ENCODE measurements at places on chromosomes 7 and 10.

GRCh38 chr7:136900005-136900404, 31.6 kb downstream of the CHRM2 start:
- no peak for DNase-seq

GRCh38 chr7:8176370-8177081, 85.4 kb downstream of the ICA1 start:
- peak; percentile 39 for DNase-seq

DNA sequence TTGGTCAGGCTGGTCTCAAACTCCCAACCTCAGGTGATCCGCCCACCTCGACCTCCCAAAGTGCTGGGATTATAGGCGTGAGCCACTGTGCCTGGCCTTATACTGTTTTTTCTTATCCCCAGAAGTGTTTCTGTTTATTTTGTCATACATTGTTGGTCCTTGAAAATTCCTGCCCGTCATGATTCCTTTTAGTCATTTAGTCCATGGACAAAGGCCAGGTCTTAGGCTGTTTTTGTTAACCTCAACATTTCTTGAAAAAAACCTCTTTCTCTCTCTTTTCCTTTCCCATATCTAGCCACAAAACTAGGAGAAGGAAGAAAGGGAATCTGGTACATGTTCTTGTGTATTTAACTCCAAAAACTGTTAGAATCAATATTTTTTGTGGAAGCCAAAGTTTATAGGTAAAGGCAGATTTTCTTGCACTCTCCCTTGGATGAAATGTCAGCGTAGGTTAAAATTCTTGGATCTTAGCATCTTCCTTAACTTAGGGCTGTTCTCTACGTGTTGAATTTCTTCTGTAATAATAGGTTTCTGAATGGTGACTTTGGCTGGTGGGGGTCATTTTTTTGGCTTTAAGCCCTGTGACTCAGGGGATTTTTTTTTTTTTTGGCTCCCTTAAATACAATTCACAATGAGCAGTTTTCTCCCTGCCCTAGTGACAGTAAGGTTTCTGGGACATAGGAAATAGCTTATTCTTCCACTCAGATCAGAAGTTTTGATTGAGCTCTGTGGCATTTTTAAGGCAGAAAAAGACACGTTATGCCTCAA, 500.8 kb downstream of the AUTS2 start:
- no peak for DNase-seq

DNA sequence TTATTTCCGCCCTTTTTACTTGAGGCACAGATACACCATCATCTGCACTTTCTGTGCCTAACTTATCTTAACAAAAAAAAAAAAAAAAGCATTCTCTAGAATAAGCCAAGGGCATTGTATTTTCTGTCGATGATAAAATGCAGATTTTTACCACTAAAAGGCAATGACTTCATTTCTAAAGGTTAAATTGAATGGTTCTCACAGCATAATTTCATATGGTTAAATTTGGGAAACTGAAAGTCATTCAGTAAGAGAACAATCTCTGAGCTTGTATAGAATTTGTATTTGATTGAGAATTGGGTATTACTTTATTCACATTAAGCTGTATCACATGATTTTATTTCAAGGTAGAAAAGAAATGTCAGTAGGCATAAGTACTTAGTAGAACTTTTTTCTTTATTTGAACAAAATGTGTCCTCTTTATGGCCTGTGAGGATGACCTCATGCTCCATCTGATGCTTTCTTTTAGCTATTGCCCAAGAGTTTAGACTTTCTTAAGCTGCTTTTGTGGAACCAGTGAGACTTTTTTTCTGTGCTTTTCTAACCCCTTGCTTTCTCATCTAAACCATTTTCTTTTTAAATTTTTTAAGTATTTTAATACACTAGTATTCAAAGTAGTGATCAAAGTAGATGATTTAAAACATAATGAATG, 110.3 kb downstream of the LRRC4 start:
- DNase-seq, result no peak

GRCh38 chr10:68558478-68558877, 1.7 kb upstream of the TET1 start:
- no peak for DNase-seq

- DNase-seq, result no peak
Observed at GRCh38 chr7:54664235-54665228, 94.5 kb downstream of the SEC61G start.

- no peak for DNase-seq
Observed at GRCh38 chr10:96719200-96719599, 1.1 kb downstream of the PIK3AP1 start.

DNA sequence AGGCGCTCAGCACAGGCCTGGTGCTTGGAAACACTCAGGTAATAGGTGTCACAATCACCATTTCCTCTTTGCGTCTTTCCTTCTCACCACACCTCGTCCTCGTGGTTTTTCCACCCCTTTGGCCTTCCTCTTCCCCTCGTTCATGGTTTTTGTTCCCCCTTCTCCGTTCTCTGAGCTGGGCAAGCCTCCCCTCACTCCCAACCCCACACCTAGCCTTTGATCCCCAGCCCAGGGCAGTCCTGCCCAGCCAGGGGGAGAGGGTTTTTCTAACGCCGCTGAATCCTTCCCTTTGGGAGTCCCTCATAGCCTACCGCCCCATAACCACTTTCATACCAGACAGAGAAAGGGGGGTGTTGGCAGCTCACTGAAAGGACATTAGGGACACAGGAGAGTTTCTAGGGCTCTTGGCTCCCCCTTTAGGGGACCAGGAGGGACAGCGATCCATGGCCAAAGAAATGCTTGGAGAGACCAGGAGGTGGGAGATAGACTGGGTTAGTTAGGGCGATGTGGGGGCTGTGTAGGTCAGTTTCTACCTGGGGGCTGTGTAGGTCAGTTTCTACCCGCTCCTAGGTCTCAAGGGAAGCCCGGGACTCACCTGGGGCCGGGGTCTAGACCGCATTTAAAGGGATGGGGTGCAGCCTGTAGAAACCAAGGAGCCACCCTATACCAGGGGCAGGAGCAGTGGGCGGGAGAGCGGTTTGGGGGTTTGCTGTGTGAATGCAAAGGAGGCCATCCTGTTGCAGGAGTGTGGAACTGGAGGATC, 1.4 kb downstream of the EPHB4 start:
- no peak for DNase-seq

DNA sequence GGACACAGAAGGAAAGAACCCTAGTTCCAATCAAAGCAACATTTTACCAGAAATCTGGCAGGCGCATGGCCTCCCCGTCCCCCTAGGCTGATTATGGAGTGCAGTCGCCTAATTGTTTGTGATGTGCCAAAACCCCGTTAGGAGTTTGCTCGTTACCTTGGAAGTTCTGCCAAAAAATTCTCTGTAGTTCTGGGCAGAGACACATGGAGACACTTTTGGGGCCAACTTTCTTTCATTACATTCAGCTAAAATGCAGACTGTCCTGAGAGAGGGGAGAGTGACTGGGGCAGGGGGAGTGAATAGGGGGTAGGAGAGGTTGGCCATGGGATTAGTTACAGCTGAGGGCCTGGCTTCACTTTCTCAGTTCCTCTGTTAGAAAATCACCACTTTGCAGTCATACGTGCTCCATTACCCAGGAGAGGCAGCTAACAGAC, 158.0 kb upstream of the NPVF start:
- DNase-seq, result no peak

DNA sequence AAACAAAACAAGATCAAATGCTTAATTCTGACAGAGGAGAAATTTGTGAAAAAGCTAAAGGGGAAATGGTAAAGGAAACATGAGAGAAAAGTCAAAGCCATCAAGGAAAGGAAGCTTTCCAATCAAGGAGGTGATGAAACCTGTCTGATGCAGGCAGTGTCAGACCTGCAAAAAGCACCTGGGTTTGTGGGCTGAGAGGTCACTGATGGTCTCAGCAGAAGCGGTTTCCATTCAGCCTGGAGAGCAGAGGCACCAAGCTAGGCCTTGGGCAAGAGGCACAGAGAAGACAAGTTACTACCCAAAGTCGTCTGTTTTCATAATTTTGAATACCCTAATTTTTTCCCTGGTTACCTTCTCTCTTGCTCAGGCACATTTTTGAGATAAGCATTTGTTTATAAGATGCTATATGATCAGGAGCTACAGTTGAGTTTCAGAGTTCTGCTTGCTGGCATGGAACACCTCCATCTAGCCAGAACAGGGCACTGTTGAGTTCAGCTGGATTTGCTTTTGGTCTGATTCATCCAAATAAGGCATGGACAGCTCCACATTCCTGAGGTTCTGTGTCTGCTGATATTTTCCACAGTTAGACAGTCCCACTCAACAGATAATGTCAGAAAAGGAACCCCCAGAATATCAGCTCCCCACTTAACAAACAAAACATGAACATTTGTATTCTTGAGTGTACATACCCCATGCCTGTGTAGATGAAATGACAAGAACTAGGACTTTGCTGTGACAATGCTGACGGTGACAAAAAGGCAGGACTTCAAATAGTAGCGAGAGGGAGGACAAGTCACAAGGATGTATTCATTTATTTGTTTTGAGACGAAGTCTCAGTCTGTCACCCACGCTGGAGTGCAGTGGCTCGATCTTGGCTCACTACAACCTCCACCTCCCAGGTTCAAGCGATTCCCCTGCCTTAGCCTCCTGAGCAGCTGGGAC, 4.9 kb upstream of the PPIA start:
- DNase-seq, result no peak

DNA sequence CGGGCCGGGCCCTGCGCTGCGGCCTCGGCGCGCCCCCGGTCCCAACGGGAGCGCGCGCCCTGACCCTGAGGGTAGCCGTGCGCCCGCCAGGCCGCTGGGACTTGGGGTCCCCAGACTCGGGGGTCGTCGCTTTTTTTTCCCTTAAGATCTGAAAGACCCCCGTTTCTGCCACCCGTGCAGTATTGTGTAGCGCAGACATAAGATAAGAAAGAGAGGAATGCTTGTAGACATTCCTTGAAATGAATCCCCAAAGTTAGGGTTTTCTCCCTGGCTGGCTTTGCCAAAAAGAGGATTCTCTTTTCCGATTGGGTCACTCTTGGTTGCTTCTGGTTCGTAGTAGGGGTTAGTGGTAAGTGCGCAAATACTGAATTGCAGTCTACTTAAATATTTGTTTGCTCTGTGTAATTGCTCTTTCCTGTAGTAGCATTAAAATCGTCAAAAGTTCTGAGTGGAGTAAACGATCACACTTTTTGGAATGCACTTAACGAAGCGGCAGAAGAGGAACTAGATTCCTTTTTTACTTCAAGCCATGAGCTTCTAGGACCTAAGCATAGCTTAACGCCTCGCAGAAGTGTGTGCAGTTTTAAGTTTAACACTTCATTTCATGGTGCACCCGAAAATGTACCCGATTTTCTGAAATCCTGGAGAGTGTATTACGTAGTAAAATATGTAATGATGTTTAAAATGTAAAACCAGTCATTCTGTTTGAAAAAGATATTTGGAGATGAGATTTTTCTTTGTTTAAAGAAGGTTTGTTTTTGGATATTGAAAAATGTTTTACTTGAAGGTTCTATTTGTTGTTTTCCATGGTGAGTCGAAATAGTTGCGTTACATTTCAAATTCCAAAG, 1.3 kb downstream of the CUL1 start:
- DNase-seq, result no peak

DNA sequence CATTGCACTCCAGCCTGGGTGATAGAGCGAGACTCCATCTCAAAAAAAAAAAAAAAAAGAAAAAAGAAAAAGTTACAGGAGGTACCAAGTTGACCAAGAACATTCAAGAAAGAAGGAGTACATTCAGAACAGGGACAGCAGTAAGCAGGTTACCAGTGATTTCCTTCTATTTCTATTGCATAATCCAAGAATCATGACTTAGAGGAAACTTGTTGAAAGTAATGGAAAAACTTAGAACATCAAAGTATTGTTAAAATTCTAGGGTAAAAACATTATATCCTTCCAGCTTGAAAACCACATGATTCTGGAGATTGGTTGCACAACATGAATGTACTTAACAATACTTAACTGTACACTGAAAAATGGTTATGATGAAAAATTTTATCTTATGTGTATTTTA, 25.2 kb downstream of the RAPGEF5 start:
- no peak for DNase-seq

DNA sequence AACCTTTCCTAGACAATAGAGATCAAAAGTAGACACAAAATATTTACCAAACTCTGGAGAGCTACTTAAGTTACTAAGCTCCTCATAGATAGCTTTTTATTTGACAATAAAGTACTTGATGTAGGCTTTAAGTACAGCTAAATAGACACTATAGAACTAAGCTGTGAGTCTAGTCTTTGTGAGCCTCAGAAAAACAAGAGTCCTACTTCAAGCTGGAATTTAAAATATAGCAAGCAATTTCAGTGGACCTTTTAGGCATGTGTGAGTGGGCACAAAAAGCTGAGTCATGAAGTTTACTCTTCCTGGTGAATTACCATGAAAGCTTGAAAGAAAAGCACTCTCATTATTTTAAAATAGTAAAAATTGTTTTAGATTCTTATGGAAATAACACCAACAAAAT, 76.1 kb downstream of the ADD3 start:
- no peak for DNase-seq

DNA sequence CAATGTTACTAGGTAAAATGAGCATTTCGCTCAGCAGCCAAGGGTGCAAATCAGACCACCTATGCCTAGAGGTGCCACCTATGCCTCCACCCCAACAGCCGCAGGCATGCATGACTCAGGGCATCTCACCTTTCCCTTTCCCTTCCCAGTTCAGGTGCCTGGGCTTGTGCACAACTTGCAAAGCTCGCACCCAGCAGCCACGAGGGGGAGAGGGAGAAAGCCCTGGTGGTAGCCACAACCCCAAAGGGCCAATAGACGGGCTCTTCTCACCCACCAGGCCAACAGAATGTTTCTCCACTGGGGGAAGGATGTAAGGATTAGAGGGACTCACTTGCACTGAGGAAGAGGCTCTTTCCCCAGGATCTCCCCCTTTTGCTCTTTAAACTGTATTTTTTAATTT, 462.3 kb upstream of the PCDH15 start:
- DNase-seq, result no peak

DNA sequence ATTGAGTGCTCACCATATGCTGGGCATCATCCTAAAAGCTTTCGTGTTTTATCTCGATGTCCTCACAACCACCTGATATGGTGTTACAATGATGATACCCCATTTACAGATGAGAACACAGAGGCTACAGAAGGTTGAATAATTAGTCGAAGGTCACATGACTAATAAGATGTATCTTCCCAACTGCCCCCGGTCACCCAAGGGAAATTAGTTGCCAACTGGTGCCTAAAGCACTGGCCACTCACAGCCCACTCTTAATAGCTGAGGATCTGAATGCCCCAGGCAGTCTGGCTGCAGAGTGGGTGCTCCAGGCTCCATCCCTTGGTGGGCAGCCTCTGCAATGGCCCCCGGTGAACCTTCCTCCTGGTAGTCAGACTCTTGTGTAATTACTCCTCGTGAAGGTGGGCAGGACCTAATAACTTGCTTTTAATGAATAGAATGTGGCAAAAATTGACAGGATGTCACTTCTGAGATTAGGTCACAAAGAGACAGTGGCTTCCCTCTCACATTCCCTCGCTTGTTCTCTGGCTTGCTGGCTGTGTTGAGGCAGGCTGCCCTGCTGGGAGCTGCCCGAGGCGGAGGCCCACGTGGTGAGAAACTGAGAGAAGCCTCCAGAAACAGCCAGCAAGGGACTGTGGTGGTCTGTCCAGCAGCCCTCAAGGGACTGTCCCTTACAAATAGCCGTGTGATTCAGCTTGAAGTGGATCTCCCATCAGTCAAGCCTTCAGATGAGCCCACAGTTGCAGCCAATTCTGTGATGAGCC, 109.4 kb downstream of the ARHGAP22 start:
- DNase-seq, result no peak

- no peak for DNase-seq
Observed at GRCh38 chr7:99369767-99370391, 4.7 kb upstream of the ARPC1B start.
